Fibroblast of skin of right biceps (primary cell): ENCODE measurements at places on chromosomes 3 and 15.

DNA sequence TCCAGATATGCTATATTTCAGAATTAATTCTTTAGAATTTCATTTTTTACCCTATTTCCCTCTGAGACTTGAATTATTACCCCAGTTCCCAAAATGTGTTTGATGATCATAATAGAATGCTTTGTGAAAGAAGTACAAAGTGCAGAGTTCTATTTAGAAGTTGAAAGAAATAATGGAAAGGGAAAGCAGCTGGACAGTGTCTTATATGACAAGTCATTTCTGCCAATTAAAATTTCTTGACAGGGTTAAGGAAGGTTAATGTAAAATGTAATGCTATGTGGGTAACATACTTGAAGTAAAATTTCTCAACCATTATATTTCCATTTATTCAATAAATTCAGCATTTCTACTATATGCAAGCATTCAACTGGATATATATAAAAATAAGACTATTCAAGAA lies 33.1 kb downstream of the FGF7 start:
- DNase-seq: no peak

- no peak for DNase-seq
These were observed 35.9 kb downstream of the CGNL1 start for GRCh38 chr15:57411945-57412768.

GRCh38 chr3:139982404-139982803 lies 47.4 kb downstream of the CLSTN2 start:
- DNase-seq: no peak

- peak; percentile 43 for DNase-seq
These were observed 466 bp downstream of the NFKBIZ start for GRCh38 chr3:101849714-101850245.

DNA sequence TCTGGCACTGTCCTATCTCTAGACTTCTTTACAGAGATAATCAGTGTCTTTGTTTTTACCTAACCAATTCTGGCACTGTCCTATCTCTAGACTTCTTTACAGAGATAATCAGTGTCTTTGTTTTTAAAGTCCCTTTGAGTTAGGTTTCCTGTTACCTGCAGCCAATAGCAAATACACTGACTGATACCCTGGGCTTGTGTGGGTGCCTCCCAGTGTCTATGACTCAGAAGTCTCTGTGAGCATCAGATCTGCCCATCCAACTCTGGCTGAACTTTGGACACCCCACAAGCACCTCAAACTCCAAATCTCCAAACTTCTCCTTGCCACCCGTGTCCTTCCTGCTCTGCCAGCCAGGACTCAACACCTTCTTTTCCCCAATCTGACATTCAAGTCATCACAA lies 30.4 kb downstream of the SLC41A3 start:
- no peak for DNase-seq

DNA sequence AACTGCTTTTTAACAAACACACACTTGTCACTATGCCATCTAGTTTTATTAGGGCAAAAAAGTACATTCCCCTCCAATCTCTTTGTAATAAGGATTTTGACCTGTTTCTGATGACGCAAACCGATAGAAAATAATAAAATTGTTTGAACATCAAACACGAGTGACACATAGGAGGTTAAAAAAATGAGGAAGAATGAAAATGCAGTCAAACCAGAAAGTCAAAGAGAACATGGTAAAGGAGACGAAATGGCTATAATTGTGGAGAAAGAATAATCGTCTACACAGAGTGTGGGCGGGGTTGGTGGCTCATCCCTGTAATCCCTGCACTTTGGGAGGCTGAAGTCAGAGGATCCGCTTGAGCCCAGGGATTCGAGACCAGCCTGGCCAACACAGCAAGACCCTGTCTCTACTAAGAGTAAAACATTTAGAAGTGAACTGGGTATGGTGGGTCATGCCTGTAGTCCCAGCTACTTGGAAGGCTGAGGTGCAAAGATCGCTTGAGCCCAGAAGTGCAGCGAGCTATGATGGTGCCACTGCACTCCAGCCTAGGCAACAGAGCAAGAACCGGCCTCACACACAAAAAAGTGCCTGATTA lies 83.2 kb downstream of the MEIS2 start:
- DNase-seq: peak; percentile 19

DNA sequence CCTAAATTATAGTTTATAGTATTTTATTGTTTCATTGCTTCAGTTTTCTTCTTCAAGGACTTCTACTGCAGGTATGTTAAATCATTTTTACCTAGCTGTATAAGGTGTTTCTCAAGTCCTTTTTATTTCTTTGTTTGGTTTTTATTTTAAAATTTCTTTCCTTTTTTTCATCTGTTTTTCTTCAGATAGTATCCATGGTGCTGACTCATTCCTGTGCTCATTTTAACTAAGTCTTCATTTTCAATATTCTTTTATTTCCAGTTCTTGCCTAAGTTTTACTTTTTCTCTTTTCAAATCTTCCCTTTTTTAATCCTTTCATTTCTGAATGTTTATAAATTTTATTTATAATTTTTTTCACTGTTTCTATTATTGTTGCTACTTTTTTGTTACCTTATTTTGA lies 42.3 kb upstream of the STIMATE start:
- no peak for DNase-seq

DNA sequence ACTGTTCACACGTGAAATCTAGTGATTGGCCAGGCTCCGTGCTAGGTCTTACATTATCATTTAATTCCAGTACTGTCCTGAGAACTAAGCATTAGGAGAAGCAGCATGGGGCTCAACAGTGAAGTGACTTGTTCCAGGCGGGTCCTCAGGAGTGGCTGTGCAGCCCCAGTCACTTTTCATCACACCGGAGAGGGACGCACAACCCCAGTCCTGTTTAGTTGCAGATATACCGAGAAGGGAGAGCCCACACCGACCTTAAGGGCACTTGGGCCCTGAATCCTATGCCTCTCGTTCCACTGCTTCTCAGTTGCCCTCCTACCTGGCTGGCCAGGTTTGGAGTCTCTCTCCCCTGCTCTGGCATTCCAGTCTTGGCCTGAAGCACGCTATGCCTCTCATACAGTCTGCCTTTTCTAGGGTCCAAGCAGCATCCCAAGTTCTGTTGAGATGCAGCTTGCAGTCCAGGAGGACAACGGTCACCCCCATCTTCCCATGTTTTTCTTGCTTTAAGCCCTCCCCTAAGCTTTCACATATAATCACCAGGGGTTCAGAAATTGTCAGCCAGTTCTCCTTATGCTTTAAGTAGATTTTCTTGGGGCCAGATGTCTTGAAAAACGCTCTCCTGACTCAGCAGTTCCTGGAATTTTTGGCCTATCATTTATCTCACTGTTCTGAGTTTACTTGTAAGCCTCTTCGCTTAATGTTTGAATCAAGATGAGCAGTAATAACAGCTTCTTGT lies 10.1 kb downstream of the FAM131A start:
- peak; percentile 35 for DNase-seq

DNA sequence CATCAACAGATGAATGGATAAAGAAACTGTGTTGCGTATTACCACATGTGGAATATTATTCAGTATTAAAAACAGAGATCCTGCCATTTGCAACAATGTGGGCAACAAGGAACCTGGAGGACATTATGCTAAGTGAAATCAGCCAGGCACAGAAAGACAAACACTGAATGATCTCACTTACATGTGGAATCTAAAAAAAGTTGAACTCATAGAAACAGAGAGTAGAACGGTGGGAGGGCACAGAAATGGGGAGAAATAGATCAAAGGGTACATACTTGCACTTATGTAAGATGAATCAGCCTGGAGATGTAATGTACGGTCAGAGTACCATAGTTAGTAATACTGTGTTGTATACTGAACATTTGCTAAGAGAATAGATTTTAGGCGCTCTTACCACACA lies 29.8 kb upstream of the MUC13 start:
- DNase-seq: peak; percentile 61

- DNase-seq: no peak
These were observed 265.2 kb downstream of the UACA start for GRCh38 chr15:70498096-70498626.

- DNase-seq: no peak
These were observed 24.2 kb downstream of the CPN2 start for GRCh38 chr3:194326968-194327217.

DNA sequence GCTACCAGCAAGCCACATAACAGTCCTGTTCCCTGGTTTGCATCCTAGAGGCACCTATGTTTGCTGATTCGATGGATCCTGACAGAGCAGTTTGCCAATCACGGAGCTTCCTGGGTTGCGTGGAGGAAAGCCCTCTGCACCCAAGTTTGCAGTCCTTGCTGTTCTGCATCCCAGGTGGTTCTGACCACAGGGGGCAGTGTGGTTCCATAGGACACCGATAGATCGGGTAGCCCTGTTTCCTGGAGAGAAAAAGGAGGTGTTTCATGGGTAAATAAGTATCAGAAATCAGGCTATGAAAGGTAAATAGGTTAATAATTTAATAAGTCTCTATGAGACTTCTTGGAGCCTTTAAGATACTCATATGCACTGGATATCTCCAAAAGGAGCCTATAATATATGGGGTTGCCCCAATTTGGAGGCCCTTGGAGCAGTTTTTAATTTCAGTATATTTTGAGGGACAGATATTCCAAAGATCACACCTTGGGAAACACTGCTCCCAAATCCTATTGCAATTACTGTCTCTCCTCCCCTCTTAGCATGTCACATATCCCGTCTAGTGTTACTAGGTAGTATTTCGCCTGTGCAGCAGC lies 194.6 kb upstream of the TPM1 start:
- peak; percentile 65 for DNase-seq

- DNase-seq: peak; percentile 18
These were observed 83.2 kb upstream of the PLSCR4 start for GRCh38 chr3:146334151-146334550.

- no peak for DNase-seq
These were observed 84.9 kb downstream of the EPHB1 start for GRCh38 chr3:134879990-134880389.

DNA sequence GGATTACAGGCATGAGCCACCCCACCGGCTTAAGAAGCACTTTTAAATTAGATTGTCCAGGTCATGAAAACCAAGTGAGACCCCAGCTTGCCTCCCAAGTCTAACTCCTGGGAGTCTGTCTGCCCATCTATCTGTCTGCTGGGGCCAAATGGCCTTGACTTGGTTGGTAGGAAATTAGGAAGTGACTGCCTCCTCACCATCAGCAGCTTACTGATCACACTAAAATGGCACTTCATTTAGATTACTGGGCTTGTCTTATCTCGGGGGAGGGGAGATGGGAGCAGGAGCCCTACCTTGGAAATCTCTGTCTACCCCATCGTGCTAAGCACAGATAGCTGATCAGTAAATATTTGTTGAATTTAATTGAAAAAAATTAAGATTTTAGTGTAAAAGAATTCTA lies 5.6 kb upstream of the LRRC2 start:
- DNase-seq: no peak

GRCh38 chr3:4356220-4356540 lies 53.0 kb downstream of the SETMAR start:
- DNase-seq: no peak

GRCh38 chr3:171604370-171604769 lies 144.2 kb upstream of the TNIK start:
- DNase-seq: no peak
